ENCODE measurements at places on chromosomes 1 and 21.
A peak's percentile ranks its signal among the peaks of the same experiment; 100 is the strongest.

DNA sequence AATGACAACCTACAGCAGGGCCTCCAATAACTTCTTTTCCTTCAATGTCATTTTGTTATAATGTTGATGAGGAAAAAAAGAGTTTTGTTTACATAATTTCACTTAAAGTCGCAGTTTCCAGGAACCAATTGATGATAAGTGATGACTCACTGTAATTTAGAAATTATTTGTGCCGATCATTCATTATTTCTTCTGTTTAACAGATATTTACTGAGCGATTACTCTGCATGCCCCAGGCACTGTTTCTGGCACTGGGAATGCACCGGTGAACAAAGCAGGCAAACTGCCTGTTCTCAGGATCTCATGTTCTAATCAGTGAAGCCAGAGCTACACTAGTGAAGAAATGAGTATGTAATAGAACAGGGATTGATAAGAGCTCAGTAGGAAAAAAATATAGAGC lies 403.4 kb downstream of the NTNG1 start:
- DNase-seq, result no peak

- no peak for DNase-seq
Observed at GRCh38 chr21:20662514-20662913, 335.7 kb upstream of the NCAM2 start.

DNA sequence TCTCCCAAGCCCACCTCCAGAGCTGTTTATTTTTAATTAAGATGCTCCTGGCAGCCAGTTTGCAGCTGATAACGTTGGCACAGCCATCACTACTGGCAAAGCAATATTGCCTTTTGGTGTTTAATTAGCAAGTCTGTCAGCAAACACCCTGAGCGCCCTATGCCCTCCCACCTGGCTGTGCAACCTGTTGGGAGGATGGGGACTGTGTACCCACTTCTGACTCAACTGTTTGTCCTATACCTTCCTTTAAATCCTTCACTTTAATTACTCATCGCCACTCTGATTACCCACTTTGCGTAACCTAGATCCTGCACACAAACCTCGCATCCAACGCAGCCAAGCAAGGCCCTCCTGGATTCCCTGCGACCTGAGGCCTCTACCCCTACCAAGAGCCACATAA lies 67.1 kb downstream of the BCAR3 start:
- no peak for DNase-seq

DNA sequence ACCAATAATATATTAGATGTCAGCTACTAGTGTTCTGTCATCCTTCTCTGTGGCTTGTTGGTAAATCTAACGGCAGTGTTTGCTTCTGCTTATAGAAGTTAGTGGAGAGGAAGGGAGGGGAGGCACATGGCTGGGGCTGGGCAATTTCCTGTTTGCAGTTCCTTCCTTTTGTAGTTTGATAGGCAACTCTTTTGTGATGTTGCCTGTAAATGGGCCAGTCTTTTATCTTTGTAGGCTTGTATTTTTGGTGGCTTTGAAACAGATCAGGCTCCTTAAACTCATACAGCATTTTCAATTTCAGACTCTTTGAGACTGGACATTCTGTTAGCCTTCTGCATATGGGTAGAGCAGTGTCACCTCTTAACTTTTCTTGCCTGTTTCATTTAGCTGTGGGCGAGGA lies 48.1 kb downstream of the CDC14A start:
- no peak for DNase-seq

DNA sequence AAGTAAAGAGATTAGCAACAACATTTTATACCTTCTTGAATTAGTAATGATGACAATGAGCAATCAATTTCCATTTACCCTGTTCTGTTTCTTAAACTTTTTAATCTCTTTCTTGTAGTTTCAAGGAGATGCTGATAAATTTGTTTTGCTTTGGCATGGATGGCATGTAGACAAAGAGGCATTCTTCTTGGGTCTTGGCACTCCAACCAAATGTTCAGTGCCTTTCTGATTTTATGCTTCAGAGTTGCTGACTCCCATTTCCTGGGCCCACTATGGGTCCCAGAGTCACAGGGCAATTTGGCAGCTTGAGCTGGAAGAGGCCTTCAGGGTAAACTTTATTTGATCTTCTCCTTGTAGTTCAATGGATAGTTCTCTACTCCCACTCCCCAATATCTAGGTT lies 42.1 kb upstream of the OSBPL9 start:
- no peak for DNase-seq

DNA sequence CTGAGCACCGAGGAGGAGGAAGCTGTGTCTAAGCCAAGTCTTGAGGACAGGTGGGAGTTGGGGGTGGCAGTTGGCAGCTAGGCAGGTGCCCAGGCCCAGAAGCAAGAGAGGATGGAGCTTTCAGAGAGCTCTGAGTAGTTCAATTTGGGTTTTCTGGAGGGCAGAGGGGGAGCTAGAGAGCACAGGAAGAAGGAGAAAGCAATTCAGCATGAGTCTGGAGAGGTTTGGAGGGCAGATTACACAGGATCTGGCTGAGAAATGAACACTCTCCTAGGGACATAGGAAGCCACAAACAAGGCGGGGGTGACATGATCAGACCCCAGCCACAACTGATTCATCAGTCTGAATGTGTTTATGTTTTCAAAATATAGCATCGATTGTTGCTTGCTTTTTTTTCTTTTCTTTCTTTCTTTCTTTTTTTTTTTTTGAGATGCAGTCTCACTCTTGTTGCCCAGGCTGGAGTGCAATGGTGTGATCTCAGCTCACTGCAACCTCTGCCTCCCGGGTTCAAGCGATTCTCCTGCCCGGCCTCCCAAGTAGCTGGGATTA lies 23.8 kb downstream of the PTPRF start:
- peak; percentile 57 for DNase-seq

- DNase-seq, result peak; percentile 87
Observed at GRCh38 chr1:172154551-172154950, 265.9 kb upstream of the C1orf105 start.

- peak; percentile 52 for DNase-seq
Observed at GRCh38 chr1:50976890-50977574, 7.0 kb downstream of the CDKN2C start.

GRCh38 chr1:206581571-206581981 lies 30.7 kb downstream of the EIF2D start:
- no peak for DNase-seq

DNA sequence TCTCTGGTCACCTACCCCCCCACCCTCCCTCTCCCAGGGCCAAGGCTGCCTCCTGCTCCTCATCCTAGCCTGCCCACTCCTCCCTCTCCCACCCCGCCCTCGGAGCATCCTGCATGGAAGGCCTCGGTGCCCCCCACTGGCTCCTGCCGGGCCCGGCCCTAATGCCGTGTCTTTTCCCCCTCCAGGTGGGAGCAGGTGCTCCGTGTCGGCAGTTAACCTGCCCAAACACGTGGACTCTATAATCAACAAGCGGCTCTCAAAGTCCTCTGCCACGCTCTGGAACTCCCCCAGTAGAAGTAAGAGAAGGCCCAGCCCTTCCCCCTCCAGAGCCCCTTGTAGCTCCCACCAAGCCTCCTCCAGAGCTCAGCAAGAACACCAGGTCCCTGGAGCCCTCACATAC lies 18.8 kb downstream of the MAP7D1 start:
- no peak for DNase-seq

- DNase-seq, result no peak
Observed at GRCh38 chr1:27966402-27967105, 6.8 kb downstream of the XKR8 start.

- no peak for DNase-seq
Observed at GRCh38 chr21:45885597-45885929, 96.0 kb upstream of the COL6A1 start.

DNA sequence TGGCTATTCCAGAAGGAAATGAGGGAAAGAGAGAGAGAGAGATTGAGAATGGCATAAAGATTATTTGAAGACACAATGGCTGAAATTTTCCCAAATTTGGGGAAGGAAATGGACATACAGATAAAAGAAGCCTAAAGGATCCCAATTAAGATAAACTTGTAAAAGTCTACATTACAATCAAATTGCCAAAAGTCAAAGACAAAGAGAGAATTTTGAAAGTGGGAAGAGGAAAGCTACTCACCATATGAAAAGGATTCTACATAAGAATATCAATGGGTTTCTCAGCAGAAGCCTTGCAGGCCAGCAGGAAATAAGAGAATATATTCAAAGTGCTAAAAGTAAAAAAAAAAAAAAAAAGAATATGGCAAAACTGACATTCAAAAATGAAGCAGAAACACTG lies 233.0 kb upstream of the NFIA start:
- no peak for DNase-seq

DNA sequence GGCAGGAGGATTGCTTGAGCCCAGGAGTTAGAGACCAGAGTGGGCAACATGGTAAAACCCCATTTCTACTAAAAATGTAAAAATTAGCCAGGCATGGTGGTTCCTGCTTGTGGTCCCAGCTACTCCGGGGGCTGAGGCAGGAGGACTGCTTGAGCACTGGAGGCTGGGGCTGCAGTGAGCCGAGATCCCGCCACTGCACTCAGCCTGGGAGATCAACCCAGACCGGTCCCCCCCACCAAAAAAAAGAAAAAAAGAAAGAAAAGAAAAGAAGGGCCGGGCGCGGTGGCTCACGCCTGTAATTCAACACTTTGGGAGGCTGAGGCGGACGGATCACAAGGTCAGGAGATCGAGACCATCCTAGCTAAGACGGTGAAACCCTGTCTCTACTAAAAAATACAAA lies 1.8 kb upstream of the GMEB1 start:
- DNase-seq, result no peak

DNA sequence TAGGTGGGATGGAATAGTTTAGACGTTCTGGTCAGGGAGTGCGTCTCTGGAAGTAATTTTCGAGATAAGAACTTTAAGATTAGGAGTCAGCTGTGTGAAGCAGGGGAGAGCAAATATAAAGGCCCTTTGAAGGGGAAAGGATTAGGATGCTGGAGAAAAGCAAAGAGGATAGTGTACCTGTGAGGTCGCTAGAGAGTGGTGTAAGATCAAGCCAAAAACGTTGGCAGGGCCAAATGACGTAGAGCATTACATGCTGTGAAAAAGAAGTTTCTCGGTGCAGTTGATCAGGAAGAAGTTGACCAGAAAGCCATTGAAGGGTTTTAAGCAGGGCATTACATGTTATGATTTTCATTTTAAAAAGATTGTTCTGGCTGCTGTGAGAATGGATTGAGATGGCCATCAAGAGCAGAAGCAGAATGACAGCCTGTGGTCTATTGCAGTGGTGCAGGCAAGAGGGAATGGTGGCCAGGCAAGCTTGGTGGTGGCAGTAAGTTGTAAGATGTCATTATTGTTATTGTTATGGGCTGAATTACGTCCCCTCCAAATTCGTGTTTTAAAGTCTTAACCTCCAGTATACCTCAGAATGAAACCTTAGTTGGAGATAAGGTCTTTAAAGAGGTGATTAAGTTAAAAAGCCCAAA lies 113.6 kb upstream of the KIF26B start:
- no peak for DNase-seq

GRCh38 chr1:16184557-16185303 lies 27.7 kb downstream of the ARHGEF19 start:
- no peak for DNase-seq

DNA sequence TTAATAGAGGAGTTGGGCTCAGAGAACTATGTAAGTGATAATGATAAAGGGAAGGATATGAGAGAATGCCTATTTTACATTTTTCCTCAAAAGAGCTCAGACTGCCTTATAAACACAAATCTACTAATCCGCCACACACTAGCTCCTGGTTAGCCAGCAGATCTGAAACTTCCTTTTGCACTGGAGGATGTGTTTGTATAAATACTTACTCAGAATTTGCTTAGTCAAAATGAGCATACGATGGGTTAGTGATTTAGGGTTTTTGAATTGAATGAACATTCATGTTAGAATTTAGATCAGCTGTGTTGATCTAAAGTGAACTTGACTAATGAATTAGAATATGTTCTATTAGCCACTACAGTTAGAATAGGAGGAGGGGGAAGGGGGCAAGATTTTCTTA lies 9.1 kb upstream of the IER5 start:
- no peak for DNase-seq

GRCh38 chr1:101974599-101975274 lies 22.0 kb downstream of the OLFM3 start:
- DNase-seq, result no peak

- peak; percentile 89 for DNase-seq
Observed at GRCh38 chr1:244092293-244092963, 41.3 kb downstream of the ZBTB18 start.

- DNase-seq, result peak; percentile 60
Observed at GRCh38 chr1:241606544-241606943, 33.6 kb downstream of the CHML start.

- no peak for DNase-seq
Observed at GRCh38 chr21:41825216-41825615, 53.9 kb downstream of the PRDM15 start.

- DNase-seq, result peak; percentile 45
Observed at GRCh38 chr1:26278724-26279455, 996 bp upstream of the SH3BGRL3 start.

DNA sequence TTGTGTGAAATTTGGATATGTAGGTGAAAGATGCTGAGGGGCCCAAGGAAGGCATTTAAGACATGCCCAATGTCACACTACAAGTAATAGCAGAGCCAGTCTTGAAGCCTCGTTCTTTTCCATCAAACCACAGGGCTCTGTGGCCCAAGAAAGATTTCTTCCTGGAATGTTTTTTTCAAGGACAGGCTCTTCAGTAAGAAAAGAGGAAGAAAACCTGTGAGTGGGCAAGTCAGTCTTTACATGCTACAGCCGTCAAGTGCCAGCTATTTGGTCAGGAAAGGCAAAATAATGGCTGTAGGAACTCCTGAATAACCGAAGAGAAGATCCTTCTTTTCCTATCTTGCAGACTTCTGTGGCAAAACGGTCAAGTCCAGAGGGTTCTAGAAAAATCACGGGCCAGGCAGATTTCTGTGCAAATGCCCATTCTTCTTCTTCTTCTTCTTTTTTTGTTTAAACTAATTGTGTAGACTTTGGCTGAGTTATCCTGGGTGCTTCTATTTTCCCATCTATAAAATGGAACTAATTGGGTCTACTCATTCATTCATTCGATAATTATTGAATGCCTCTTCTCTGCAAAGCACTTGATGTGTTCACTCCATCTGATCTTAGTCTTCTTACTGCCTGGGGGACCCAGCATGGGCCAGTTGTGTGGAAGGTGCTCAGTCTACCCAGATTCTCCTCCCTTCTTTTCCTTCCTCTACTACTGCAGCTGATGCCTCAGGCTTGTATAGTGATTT lies 1.9 kb upstream of the ID3 start:
- peak; percentile 36 for DNase-seq

DNA sequence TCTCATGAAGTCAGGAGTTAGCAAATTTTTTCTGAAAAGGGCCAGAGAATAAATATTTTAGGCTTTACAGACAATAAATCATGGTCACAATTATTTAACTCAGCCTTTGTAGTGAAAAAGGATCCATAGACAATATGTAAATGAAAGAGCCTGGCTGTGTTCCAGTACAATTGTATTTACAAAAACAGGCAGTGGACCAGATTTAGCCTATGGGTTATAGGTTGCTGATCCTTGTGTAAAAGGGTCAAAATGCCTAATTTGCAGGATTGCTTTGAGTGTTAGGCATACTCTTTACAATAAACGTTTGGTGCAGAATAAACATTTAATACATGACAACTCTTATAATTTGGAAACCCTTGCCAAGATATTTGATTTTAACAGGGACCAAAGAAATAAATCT lies 6.5 kb downstream of the SLAMF7 start:
- DNase-seq, result no peak
